T47D (cell line): ENCODE measurements at places on chromosomes 11 and 22.

- no peak for DNase-seq
Measured at GRCh38 chr11:2794968-2795322, 90.6 kb downstream of the CDKN1C start.

- DNase-seq = no peak
Measured at GRCh38 chr11:36155124-36155561, 134.1 kb downstream of the COMMD9 start.

DNA sequence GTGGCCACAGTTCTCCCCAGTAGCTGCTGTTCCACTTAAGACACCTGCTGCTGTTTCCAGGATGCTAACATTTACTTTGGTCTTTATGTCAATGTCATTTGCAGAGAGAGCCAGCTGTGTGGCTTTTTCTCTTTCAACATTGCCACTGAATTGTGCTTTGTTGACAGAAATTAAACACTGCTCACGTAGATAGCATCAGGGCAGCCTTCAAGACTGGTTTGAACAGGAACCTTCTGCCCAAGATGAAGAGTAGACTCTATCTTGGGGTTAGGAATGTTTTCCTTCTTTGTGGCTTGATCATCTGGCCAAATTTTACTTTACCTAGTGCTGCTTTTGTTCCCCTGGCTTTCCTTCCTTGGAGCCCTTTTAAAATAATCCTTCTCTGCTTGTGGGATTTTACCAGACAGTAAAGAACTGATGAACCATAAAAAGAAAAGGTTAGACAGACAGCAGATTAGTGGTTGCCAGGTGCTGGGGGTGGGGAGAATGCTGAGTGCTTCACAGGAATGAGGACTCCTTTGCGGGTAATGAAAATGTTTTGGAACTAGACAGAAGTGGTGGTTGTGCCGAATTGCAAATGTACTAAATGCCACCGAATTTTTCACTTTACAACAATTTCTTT, 22.7 kb upstream of the XBP1 start:
- DNase-seq = no peak

- peak; percentile 50 for DNase-seq
Measured at GRCh38 chr22:37734964-37735451, 38.2 kb downstream of the TRIOBP start.

DNA sequence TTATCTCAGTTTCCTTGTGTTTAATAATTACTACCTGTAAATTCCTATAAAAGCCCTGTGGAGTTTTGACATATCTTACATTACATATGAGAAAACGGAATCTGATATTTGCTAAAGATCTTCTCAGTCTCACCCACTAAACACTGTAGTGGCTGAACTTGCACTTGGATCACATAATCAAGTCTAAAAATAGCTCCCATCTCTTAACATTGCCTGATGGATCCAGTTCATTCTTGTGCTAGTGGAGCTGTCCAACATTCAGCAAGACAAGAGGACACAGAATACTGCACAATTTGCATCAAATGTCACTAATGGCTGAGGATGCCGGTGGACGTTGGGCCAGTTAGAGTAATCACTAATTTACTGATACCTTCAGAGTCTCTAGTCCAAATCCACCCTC, 569.9 kb upstream of the ANO5 start:
- peak; percentile 23 for DNase-seq

DNA sequence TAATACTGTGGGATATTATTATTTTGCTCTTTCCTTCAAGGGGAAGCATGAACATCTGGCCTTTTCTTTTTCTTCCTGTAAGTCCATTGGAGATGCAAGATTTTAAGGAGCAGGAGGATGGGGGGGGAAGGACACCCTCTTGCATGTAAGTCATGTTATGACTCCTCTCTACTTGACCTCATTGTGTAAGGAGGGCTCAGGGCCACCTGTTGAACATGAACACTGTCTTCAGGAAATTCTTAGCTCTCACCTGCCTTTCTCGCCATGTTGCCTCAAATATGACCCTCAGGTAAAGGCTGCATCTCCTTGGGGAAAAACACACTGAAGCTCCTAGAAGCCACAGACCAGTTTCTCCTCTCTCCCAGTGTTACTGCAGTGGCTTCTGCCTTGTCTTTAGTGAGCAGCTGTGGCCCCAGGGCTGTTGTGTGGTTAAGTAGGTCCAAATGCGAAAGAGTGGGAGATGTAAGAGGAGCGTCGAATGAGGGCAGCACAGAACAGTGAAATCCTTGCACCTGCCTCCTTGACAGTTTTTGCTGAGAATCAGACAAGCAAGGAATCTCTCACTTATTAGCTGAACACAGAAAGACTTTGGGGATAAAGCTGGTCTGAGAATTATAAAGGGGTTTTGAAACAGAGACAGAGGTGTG, 1.3 kb upstream of the RAG1 start:
- no peak for DNase-seq

GRCh38 chr22:30000566-30000965, 79.7 kb upstream of the HORMAD2 start:
- DNase-seq = no peak

DNA sequence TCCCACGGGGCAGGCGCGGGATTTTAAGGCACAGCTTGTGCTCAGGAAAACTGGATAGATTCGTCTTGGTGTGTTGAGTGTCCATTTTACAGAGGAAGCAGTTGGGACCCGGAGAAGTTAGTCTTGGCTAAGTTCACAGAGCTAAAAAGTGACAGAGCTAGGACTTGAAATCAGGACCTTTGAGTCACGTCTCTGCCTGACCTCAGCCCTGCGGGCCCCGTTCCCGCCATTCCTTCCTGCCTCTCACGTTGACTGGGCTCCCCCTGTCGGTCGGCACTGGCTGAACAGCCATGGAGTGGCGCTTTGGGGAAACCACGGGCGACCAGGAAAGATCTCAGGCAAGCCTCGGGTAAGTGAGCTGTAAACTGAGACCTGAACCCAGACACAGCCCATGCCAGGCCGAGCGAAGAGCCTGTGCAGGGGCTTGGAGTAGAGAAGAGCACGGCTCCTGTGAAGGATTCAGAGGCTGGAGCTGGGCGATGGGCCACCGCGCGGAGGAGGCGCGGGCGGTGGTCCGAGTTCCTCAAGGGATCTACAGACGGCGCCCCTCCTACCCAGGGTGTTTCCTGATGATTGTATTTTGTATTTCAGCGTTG, 54.1 kb downstream of the WNT11 start:
- peak; percentile 90 for DNase-seq

- DNase-seq = no peak
Measured at GRCh38 chr11:32244453-32244852, 153.6 kb downstream of the RCN1 start.
